ENCODE measurements at places on chromosomes 11 and 22.

DNA sequence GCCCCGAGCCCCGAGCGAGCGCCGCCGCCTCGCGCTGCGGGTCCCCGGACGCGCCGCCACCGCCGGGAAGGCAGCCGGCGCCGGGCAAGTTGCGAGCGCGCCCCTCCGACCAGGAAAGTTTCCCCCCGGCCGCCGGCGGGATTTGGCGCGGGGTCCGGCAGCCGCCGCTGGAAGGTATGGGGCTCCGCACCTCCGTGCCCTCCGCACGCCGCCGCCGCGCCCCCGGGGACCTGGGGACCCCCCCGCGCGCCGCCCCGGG, 281 bp downstream of the TSPAN18 start:
- no peak for DNase-seq

- no peak for DNase-seq
Measured at GRCh38 chr11:31816468-31817053, 5.4 kb upstream of the PAX6 start.

- DNase-seq: no peak
Measured at GRCh38 chr22:28893810-28894209, 10.4 kb downstream of the ZNRF3 start.

GRCh38 chr22:48391820-48392219, 1435.9 kb downstream of the BRD1 start:
- no peak for DNase-seq

DNA sequence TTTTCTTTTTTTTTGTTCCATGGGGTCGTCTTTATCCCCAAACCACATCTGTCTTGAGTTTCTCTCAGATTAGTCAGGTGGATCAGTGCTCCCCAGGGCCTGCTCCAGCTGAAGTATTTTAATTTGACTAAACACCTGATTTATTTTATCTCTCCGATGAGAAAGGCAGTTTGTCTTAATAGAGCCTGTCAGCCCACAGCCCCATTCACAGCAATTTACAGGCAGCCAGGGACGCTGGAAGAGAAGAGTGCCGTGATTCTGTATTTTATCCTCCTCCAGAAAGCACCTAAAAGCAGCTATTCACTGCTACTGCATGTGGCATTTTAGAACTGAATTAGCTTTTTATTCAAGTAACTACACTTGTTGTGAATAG, 164.5 kb downstream of the SOX6 start:
- DNase-seq: no peak

DNA sequence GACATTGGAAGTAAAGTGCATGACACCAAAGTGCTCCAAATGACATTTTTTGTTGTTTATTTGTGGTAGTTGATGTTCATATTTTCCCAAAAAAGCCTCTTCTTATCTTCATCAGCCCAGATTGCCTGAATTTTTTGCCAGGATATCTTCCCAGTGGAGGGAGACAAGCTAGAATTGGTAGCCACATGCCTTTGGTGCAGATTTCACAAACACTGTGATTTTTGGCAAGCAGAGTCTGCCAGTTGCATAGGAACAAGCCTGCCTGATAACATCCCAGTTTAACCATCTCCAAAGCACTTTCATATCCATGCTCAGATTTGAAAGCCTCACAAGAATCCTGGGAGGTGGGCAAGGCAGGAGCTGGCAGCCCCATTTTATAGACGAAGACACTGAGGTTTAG, 102.3 kb upstream of the SYT13 start:
- DNase-seq: no peak

GRCh38 chr22:40178417-40179409, 988 bp downstream of the TNRC6B start:
- no peak for DNase-seq
